ENCODE measurements at places on chromosomes 5 and 9. TPM values are rescaled to one million over a fixed set of nuclear protein-coding genes. Genes with fewer than 3 reads are reported as not detected.

RETREG1 gene
- 18.4 TPM for total RNA-seq

ANKRD31 gene
- total RNA-seq, result 3.7 TPM

ATOSB gene
- 21.3 TPM for total RNA-seq

SMIM33 gene
- not detected for total RNA-seq

PCDHGA4 gene
- total RNA-seq, result 10.5 TPM

ABCA2 gene
- 27.4 TPM for total RNA-seq

QRFP gene
- not detected for total RNA-seq

KCNV2 gene
- total RNA-seq, result not detected

CDH18 gene
- total RNA-seq, result not detected

GABRA6 gene
- total RNA-seq, result 6.1 TPM

SLC1A1 gene
- 13.1 TPM for total RNA-seq

NIM1K gene
- 0.14 TPM for total RNA-seq

INSL6 gene
- total RNA-seq, result not detected

GM2A gene
- 60.0 TPM for total RNA-seq

All from prostate gland (tissue), 2 donors.